ENCODE measurements at places on chromosomes 3 and 15. TPM values are rescaled to one million over a fixed set of nuclear protein-coding genes. Genes with fewer than 3 reads are reported as not detected.

Gene DLG1
- 86.8 TPM for total RNA-seq

Gene SKOR1
- total RNA-seq, result 1.8 TPM

Gene EXD1
- total RNA-seq, result not detected

Gene ROBO2
- total RNA-seq, result not detected

Gene MORC1
- not detected for total RNA-seq

Gene USP19
- 86.2 TPM for total RNA-seq

Gene PYGO1
- not detected for total RNA-seq

Gene ACAN
- total RNA-seq, result not detected

Gene SMAD6
- 0.59 TPM for total RNA-seq

Gene CCR1
- total RNA-seq, result 0.34 TPM

Gene HLTF
- total RNA-seq, result 3.3 TPM

Gene IRAK2
- 1.6 TPM for total RNA-seq

Gene ACSBG1
- total RNA-seq, result 0.05 TPM

Gene CRYGS
- 2.3 TPM for total RNA-seq

Gene CYP1A2
- not detected for total RNA-seq

Gene REC114
- total RNA-seq, result not detected

Gene ROPN1
- not detected for total RNA-seq

Gene KCNAB1
- not detected for total RNA-seq

Gene PLA2G4D
- total RNA-seq, result not detected
